Naive thymus-derived CD8-positive, alpha-beta T cell (primary cell): ENCODE measurements at places on chromosomes 12 and 14.

- peak; percentile 60 for DNase-seq
Measured at GRCh38 chr14:56119201-56119981, 1.2 kb downstream of the PELI2 start.

DNA sequence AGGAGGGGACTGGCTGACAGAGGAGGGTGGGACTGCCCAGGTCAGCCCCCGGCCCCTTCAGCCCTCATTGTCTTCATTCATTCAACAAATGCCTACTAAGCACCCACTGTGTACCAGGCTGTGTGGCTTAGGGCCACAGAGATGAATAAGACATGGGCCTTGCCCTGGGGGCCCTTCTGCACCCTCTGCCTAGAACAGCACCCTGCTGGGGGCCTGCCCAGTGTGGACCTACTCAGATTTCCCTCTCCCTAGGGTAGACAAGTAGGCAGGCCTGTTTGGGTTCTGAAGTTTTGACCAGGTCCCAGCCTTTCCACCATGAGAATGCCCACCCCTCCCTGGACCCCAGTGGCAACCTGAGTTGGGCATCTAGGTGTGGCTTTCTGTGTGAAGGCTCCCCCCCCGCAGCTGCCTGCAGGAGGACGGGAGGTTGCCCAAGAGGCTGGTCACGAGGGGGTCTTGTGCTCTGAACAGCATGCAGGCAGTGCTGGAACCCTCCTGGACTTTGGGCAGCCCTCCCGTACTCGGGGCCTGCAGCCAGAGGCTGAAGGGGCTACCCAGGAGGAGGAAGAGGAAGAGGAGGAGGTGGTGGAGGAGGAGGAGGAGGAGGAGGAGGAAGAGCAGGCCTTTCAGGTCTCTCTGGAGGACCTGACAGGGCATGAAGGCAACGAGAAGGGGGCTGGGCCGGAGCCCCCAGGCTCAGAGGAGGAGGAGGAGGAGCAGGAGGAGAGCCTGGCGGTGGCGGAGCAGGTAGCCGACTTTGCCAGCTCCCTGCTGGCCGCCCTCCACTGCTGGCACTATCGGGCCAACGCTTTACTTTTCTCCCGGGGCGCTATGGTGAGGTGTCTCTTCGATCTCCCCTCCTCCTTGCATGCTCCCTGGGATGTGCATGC lies 33.4 kb downstream of the PLEKHG3 start:
- no peak for DNase-seq

GRCh38 chr12:71250166-71250565 lies 92.4 kb upstream of the TSPAN8 start:
- no peak for DNase-seq

DNA sequence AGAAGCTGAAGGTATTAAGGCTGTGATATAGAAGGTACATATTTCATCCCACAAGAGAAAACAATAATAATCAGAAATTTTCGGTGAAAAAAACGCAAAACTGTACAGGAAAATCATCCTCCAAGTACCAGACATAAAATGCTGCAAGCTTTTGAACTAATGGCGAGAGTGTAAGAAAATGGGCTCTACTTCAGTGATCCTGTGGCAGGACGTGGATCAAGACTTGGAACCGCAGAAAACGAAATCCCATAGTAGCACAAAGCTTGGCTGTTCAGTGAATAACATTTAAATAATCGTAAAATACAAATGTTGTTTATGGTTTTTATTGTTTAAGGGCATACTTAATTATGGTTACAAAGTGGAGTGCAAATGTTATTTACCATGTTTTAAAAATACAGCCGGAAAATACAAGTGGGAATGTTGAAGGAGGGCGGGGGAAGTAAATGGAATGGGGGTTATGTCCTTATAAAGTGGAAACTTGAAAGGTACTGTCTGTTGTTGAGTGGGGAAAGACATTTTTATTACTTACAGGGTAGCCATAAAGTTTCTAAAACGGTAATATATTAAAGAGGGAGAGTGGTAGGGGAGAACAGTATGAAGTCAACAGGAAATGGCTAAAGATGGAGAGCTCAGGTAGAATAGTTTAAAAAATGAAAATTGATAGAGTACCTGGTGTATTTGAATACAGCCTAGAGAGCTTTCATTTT lies 1.1 kb downstream of the SMIM10L1 start:
- no peak for DNase-seq

DNA sequence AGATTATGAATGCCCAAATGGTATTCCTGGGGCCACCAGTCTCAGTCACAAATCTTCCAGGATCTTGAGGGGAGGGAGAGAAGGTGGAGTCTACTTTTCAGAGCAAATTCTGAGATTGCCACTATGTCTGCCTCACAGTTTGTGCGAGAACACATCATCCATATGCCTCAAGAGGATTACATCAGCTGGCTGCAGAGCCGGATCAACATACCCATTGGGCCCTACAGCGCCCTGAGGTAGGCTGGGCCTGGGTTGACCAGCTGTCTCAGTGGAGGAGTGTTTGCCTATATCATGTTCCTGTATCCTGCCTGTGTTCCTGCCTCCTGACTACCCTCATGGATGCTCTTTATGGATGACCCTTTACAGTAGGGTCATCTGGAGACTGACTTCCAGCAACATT lies 53.1 kb upstream of the TMEM233 start:
- DNase-seq: no peak

DNA sequence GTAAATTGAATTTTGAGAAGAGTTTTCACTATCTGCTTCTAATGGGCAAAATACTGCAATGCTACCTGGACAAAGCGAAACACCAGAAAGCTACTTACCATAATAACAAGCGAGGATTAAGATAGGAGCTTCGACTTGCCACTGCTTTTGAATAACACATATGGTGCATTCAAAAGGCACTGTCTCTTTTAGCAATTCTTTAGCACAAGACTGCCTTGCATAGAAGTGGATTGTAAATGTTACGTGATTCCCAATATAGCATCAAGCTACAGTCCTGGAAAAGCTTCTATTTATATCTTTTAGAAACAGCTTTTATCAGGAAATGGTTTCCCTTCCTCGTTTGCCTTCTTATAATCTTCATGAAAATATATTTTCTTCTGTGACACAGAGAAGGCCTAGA lies 258.7 kb upstream of the PDE3A start:
- DNase-seq: no peak

DNA sequence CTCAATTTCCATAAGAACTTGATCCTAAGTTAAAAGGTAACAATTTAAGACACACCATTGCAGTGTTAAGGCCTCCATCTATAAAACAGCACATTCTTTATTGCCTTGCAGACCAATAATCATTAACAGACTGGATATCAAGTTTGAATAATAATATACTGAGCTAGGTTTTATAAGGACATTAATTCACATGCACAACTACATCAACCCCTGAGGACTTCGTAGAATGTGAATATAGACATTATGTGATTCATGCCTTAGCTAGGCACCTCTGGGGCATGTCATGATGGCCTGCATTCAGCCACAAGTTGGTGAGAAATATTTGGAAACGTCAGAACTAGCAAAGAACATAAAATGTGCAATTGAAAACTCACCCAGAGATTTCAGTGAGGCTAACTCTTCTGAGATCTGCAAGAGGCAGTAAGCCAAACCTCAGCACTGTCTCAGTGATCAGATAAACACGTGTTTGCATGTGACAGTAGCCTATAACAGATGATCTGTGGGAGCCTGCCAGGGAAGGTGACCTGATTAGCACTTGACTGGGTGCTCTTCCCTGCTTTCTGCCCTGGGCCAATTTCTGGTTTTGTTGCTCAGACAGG lies 492.2 kb downstream of the FLRT2 start:
- DNase-seq: no peak

DNA sequence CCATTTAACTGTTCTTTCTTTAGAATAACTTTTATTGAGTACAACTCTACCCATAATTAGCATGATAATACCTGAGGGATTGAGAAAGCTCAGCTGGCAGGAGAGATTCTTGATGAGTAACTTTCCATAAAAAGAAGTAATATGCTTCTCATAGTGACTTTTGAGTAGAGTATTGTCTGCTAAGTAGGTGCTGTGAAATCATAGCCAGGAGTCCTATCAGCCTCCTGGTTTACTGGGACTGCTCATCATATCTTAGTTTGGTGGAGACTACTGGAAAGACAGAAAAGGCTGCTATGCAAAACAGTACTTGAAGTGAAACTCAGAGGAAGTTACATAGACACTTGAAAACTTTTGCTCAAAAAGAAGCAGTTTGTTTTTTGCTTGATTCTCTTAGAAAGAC lies 113.3 kb upstream of the ATP2B1 start:
- no peak for DNase-seq

DNA sequence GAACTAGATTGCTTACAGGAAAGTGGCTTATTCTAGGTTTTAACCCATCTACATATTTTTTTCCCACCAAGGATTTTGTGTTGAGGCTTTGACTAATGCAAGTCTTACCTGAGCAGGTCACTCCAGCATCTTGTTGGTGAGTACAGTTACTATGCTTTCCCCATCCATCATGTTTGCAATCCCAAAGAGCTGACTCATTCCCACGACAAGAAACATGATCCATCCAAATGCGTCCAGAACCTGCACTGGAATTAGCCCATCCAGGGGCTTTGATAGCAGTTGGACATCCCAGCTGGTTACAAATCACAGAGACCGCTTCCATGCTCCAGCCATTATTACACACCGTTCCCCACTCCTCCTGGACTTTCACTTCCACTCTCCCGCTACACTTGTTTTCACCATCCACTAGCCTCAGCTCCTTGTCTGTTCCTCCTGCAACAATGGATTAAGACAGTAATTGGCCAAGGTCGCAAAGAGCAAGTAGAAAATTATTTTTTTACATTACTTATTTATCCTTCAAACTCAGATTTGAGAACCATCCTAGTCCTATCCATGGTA lies 2.5 kb downstream of the CD163 start:
- no peak for DNase-seq

- no peak for DNase-seq
Measured at GRCh38 chr12:15404485-15404884, 82.2 kb downstream of the PTPRO start.

- no peak for DNase-seq
Measured at GRCh38 chr12:5197656-5198055, 154.0 kb downstream of the KCNA5 start.

GRCh38 chr14:62844546-62844945 lies 200.7 kb downstream of the KCNH5 start:
- DNase-seq: no peak

DNA sequence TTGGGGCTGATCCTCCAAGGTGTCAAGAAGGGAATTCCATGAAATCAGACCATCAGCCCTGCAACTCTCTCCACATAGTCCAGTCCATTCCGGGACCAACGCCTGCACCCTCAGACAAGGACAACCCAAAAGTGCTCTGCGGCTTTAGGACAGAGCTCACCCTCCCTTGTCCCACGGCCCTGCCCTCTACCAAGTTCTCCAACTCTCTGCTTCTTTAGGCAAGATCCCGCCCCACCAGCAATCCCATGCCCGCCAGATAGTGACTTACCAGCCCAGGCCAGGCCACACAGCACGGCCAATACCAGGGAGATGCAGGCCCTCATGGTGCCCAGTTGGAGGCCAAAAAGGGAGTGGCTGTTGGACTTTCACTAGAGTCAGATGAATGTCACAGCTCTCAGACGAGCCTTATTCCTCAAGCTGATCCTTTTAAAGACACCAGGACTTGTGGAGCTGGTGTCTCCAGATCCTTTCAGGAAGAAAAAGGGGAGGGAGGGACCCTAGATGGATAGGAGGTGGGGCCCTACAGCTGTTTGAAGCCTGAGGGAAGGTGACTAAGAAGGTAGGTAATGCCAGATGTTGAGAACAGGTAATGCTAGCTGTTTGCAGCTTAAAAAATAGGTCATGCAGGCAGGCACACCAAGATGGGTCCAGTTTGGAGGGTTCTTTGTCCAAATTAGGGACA lies at the start of gene ENDOU:
ENDOU (minus strand) TSS at position 400 of the 682 bp plus-strand sequence; CDS start at position 323, 77 bp downstream.
- DNase-seq: no peak

DNA sequence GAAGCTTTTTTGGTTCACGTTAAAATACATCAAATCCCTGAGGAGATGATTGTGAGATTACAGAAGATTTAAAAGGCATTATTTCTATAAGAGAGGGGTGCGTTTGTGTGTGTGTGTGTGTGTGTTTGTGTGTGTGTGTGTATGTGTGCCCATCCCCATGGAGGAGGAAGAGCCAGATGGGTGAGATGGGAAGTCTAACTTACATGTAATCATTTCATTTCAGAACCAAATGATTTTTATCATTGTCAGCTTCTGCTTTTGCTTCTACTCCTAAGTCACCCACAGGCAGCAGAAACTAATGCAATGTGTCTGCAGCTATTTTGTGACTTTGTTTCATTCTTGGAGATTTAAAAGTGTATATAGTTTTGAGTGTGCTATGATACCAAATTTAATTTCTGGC lies 68.7 kb downstream of the SLC4A8 start:
- DNase-seq: no peak

DNA sequence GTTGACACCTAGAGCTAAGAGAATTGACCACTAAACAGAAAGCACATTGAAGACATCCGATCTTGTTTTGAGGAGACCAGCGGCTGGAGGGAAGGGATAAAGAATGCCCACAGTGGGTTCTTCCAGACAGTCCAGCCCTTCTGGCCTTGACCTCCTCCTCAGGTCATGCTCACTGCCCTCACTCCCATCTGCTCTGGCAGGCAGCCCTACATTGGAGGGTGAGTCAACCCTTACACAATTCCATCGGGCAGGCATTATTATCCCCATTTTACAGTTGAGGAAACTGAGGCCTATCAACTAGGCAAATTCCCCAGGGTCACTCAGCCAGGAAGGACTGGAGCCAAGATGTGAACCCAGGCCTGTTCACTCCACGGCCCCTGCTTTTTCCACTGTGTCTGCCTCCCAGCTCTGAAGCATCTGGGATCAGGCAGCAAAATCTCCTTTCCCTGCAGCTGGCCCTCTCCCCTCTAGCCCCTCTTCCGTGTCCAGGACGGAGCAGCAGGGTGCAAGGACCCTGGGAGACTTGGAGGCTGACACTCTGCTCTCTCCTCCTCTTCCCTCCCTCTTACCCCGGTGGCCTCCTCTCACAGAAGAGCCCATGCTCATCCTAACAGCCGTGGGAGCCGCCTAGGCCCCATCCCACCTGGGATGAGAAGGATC lies 5.3 kb downstream of the SCNN1A start:
- DNase-seq: no peak
